ENCODE measurements at places on chromosomes 3 and 15. TPM values are rescaled to one million over a fixed set of nuclear protein-coding genes. Genes with fewer than 3 reads are reported as not detected.

The MASP1 gene
- not detected for total RNA-seq

The TMIE gene
- total RNA-seq, result not detected

The GFM1 gene
- total RNA-seq, result 91.2 TPM

The CCR4 gene
- 113 TPM for total RNA-seq

DNA sequence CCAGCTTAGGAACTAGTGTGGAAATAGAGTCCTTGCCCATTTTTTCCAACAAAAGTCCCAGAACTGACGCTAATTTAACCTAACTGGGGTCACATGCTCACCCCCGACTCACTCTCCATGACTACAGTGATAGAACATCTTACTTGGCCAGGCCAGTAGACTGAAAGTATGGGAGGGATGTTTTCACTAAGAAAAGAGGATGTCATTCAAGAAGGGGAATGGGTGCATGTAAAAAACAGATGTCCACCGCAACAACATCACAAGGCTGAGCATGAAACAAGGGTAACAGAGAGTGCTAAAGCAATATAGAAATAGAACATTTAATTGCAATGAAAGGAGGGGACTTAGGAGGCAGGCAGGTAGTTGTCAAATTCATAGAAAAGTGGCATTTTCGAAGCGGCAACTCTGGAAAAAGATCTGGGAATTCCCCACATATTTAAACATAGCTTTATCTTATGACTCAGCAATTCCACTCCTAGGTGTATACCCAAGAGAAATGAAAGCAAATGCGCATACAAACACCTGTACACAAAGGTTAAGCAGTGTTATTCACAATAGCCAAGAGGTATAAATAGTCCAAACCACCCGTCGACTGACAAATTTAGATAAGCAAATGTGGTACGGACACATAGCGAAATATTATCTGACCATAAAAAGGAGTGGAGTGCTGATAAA, 41.1 kb upstream of the UBE2E2 start:
- DNase-seq, result no peak

DNA sequence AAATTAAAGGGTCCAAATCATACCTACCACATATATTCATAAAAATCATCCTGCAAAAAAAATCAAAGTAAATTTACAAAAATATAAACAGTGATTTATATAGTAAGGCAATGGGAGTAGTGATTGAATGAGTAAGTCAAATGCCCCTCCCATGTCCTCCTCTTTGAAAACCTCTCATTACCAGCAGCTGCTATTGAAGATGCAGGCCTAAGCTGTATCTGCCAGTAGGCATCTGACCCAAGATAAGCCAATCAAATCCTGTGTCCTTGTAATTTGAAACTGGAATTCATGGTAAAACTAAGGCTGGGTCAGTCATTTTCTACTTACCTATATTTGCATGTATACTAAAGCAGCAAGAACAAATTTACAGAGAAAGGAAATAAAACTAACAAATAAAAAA, 60.4 kb upstream of the POU1F1 start:
- no peak for DNase-seq

DNA sequence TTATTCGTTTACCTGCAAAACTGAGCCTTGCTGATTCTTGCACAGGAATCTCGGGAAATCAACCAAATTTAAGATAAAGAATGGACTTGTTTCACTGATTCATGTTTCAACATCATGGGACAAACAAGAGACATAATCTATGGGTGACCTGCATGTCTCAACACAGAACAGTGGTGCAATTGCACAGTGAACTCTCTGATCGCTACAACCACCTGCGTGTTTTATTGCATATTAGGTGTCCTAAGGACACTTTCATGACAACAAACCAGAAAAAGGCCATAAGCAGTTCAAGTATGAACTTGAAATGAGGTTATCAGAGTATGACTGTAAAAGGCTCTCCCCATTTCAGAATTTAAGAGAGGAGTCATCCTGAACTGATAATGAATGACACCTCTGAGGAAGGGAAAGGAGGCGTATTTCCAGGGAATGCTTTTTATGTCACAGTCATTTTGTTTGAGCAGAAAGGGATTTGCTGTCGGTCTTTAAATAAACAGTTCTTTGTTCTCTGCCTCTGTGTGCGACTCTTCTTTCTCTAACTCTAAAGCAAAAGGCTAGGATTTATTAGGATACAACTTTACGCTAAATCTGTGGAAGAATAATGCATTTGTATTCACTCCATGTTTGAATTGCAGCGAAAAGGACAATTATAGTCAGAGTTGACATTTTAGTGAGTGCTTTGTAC, 167.2 kb downstream of the RBMS3 start:
- no peak for DNase-seq

DNA sequence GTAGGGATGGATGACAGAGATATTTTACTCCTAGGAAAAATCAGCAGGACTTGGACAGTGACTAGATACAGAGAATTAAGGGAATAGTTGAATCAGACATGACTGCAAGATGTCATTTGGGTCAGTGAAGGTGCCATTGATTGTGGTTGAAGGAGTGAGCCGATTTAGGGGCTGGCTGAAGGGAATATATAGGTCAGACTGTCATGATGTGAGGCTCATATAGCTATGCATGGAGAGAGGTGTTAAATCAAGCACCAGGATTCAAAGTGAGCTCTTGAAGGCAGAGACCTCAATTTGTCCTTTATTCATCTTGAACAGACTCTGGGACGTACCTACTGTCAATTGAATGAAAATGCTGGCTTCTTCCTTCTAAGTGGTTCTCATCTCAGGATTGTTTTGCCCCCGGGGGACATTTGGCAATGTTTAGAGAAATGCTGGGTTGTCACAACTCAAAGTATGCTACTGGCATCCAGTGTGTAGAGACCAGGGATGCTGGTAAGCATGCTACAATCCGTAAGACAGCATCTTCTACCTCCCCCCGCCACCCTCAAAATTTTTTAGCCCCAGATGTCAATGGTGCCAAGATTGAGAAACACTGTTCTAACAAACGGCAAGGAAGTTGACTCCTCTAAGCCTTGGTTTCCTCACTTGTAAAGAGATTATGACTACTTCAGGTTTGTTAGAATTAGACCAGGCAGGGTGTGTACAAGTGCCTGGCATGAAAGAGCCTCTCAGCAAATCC, 7.8 kb downstream of the ATP2C1 start:
- no peak for DNase-seq

DNA sequence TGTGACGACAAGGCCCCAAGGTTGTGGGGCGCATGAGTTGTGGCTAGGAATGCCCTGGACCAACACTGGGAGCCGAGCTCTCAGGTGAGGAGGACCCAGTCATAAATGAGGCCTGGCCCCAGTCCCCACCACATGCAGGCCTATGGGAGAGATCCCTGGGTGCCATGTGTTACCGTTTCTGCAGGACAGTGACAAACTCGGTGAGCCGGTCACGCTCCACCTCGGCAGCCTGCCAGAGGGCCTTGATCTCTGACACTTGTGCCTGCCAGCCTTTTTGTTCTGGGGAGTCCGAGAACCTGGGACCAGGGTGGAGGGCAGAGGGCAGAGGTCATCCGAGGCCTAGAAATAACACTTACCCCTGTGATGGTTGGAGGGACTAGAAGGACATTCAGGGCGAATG, 27.7 kb upstream of the HHATL start:
- DNase-seq, result no peak

DNA sequence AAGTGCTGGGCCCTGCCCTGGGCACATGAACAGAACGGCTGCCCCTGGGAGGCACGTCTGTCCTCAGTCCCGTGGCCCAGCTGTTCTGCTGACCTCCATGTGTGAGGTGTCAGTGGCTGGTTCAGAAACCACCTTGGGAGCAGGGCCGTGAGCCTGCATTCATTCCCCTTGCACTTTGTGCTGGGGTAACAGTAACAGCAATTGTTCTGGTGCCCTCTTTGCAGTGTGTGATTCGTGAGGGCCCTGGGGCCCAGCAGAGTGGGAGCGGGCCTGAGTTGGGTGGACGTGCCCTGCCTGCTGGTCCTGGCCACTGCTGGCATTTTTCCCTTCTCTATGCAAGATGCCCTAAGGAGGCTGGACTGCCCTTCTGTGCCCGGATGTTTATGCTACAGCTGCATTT, 50.4 kb upstream of the MYZAP start:
- no peak for DNase-seq

DNA sequence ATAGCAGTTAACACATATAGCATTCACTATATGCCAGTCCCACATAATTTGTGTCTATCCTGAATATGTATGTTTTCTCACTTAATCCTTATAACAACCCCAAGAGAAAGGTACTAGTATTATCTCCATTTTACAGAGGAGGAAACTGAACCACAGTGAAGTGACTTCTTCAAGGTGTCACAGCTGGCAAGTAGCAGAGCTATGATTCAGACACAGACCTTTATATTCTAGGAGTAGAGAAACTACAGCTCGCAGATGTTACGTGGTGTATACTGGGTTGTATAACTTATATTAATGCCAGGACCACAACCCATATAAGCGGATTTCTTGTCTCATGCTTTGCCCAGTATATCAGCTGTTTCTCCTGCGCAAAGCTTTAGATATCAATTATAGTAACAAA, 29.5 kb upstream of the ICE2 start:
- no peak for DNase-seq

DNA sequence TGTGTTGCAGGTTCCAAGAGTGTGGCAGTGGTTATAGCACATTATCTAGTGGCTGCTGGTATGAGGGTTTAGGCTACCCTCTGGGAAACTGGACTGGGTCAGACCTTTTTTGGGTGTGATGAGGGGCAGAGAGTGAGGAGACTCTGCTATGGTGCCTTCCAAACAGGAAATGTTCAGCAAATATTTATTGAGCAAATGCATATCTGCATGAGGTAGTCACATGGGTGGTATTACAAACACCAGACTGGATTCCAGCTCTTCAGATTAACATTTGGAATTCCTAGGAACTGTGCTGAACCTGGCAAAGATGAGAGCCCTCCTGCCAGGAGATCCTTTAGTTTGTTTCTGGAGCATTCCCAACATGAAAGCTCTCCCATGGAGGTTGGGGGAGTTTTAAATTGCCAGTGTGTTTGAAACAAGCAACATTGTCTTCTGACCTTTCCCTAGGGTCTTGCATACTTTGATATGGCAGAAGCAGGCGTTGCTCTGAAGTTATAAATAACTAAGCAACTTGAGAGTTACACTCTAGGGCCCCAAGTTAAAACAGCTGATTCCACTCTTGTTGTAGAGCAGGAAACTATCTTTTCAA, 341.2 kb upstream of the C2CD4B start:
- no peak for DNase-seq

- no peak for DNase-seq
Measured at GRCh38 chr3:141250828-141251227, 19.2 kb downstream of the PXYLP1 start.

DNA sequence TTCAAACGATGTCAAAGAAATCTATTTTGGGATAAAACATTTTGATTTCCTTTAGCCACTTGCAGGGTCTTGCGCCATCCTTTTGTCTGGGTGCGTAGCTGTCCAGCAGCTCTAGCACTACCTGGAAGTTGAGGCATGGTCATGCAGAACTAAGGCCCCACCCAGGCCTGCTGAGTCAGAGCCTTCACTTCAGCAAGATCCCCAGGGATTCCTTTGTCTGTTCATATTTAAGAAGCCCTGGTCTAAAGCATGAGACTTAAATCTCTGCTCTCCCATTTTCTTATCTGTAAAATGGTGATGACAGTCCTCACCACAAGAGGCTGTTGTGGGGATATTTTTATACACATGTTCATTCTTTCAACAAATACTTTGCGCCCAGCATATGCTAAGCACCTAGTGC, 99.0 kb upstream of the CTDSPL start:
- no peak for DNase-seq

DNA sequence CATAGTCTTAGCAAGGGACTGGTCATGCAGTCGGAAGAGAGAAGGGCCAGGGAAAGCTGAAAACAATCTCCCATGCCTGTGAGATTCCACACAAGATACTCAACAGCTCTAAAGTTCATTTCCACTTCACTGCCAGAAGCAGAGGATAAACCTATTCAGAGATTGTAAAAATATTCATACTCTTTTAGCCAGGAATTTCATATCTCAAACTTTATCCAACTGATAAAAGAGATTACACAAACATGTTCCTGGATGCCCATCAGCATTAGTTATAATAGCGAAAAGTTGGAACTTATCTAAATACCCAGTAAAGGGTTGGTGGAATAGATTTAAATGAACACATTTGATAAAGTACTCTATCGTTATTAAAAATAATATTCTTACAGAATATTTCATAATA, 75.2 kb upstream of the ARHGEF3 start:
- DNase-seq, result no peak

DNA sequence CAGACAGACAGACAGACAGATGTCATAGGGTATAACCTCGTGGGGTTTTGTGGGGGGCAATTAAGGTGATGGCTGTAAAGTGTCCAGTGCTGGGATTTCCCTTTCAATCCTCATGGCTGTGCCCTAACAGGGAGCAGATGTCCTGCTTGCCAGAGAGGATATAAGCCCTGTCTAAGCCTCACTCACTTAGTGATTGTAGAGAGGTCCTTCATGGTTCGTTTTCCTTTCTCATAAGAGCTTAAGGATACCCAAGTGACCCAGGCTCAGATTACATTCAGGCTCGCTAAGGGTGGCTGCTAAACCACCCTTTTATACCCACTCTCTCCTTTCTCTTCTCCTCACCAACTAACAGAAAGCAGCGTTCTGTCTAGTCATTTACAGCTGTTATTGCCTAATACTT, 19.2 kb downstream of the LYSMD2 start:
- no peak for DNase-seq

DNA sequence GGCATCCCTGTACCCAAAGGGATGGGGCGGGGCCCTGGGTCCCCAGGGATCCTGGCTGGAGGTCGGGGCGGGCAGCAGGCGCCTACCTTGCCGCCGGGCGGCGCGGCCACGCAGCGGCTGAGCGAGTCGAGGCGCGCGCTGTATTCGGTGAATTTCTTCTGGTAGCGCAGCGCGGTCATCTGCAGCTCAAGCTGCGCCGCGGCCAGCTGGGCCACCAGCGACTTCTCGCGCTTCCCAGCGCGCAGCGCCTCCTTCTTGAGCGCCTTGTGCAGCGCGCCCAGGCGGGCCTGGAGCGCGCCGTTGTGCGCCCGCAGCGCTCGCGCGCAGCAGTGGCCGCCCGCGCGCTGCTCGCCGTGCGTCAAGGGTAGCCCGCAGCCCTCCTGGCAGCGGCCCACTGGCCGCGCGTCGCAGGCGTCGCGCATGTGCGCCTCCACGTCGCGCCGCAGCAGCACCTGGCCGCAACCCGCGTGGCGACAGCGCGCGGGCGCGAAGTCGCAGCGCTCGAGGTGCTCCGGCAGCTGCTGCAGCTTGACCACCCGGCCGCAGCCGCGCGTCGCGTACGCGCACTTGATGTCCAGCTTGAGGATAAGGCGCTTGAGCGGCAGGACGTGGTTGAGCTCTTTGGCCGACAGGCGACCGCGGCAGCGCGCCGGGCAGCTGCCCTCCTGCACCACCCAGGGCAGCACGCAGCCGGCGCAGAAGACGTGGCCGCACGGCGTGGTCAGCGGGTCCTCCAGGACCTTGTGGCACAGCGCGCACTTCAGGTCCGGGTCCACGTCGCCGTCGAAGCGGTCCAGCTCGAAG, 522 bp downstream of the PDZRN3 start:
- no peak for DNase-seq

GRCh38 chr15:75389791-75390382, 21.5 kb upstream of the MAN2C1 start:
- DNase-seq, result no peak

Measured in CD8-positive, alpha-beta memory T cell (primary cell).